ENCODE measurements at places on chromosomes 11 and 22. TPM values are rescaled to one million over a fixed set of nuclear protein-coding genes. Genes with fewer than 3 reads are reported as not detected.

GRCh38 chr11:16191868-16192240 lies 164.5 kb downstream of the SOX6 start:
- H3K4me1 ChIP-seq = peaks cover 49% of the 10 kb centered on the region
- H3K27ac ChIP-seq = no peak overlapping the region
- H3K27me3 ChIP-seq = no peaks in the 10 kb centered on the region
- no peak for DNase-seq

DNA sequence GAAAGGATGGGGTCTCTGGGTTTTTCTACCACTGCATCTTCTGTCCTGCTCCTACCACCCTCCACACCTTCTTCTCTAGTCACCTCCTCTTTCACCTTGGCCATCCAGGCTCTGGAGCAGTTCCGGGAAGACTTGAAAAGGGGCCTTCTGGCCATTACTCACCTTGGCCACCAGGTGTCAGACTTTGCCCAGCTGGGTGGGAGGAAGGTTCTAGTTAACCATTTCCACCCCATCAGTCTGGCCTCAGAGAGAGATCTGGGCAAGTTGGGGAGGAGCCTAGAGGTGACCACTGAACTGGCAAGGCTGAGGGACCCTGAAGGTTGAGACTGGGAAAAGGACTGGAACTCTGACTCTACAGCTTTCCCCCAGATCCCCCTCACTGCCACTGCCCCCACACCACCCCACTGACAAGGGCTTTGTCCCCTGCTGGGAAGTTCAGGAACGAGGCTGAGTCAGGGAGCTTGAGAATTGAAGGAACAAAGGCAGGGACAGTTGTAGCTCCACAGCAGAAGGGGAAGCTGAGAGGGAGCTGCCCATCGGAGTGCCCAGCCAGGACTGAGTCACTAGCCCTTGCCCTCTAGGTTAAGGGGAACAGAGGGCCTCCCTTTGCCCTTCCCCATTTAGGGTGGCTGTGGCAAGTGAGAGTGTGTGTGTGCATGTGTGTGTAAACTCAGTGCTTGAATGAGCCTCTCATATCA lies 3.7 kb upstream of the POLD4 start:
- H3K4me1 ChIP-seq = peaks cover 46% of the 10 kb centered on the region
- H3K27me3 ChIP-seq = no peaks in the 10 kb centered on the region
- H3K27ac ChIP-seq = no peak overlapping the region
- H3K4me3 ChIP-seq = no peak overlapping the region

BEST1 gene
- 0.09 TPM for total RNA-seq

DNA sequence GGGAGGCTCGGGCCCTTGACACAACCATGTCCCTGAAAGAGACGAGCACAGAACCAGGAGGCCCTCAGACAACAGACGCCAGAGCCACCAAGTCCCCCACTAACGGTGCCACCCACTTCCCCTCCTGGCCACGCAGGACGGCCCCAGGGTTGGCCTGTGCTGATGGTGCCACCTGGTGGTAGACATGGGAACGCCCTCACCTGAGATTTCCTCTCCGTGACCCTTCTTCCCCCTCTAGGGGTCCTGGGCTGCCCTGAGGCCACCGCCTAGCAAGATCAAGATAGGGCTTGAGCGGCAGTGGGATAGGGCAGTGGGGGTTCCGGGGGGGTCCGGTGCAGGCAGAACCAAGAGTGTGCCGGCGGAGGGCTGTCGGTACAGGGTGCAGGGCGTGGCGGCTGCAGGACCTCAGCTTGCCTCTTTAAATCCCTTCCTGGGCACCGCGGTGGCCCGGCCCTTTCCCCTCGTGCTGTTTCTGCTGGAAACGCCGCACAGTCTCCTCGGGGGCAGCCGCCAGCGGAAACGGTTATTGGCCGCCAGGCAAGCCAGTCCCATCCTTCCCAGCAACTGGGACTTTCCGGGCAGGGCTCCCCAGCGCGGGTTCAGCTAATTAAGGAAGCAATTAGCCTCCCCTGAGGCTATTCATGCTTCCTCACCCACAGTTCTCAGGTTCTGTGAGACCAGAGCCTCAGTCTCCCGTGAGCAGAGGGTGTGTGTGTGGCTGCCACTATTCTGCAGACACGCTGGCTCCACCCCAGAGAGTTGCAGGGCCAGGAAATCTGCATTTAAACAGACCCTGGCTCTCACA lies 5.5 kb upstream of the NFAM1 start:
- H3K27me3 ChIP-seq = peaks cover 59% of the 10 kb centered on the region
- H3K4me3 ChIP-seq = no peak overlapping the region
- no peak overlapping the region for H3K27ac ChIP-seq
- H3K36me3 ChIP-seq = no peaks in the 10 kb centered on the region

- H3K36me3 ChIP-seq = 0 out of 3 replicates have a peak, but pooled peaks cover 4% of the 10 kb centered on the region
- H3K27me3 ChIP-seq = no peaks in the 10 kb centered on the region
- H3K4me3 ChIP-seq = no peak overlapping the region
- H3K27ac ChIP-seq = no peak overlapping the region
- no peak for DNase-seq
- peaks cover 6% of the 10 kb centered on the region for H3K4me1 ChIP-seq
These were observed 8.8 kb upstream of the PDE3B start for GRCh38 chr11:14634813-14635212.

Measured in HepG2 (cell line).